ENCODE measurements at places on chromosomes 5 and 9.

DNA sequence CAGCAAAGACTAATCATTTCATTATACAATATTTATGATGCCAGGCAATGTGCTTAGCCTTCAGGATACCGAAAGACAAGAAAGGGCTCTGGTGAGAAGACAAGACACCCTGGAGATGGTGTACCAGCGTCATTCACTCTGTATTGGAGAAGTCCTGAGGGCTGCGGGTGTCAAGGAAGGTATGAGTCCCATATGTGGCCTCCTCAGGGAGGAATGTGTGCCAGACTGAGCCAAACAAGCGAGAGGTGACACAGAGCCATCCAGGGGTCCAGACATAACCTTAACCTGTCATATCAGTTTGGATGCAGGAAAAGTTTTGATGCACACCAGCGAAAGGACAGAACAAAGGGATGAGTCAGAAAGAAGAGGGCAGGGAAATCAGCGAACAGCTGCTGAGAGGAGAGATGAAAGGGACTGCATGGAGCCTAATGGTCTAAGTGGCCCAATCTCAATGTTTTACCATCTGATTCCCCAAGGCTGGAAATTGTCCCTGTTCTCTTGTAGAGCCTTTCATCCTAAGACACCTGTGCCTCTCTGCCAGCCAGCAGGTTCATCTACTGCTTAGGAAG is 38.9 kb downstream of the ADRA1B start:
- DNase-seq, result no peak

- no peak for DNase-seq
Measured at GRCh38 chr5:130109152-130109551, 204.9 kb downstream of the CHSY3 start.

DNA sequence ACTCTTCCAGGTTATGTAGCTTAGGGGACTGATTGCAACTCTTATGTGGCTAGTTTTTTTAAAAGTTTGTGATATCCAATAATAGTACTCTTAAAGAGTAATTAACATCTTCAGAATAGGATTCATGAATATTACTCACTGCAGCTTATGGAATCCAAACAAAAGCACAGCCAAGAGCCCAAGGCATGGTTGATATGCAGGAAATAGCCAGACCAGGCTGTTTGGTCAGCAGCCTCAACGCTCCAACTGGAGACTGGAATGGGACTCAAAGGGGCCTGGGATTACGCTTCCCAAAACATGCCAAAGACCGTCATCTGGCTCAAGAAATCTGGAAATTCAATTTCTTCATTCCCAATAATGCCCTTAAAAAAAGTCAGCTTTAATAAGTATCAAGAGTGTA is 268.6 kb downstream of the SEC61B start:
- DNase-seq, result no peak

DNA sequence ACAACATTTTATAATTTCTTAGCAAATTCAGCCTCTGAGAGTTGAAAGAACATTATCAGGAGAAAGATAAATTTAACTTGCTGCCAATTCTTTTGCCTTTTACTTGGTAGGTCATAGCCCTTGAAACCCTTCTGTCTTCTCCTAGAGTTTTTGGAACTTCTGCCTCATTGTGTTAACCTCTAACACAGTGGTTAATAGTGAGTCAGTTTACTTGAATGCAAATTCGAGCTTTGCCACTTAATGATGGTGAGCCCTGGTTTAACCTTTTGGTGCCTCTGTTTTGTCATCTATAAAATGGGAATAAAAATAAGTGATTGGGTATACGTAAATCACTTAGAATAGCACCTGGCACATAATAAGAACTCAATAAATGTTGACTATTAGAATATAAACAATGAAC is 1.8 kb upstream of the INIP start:
- no peak for DNase-seq

DNA sequence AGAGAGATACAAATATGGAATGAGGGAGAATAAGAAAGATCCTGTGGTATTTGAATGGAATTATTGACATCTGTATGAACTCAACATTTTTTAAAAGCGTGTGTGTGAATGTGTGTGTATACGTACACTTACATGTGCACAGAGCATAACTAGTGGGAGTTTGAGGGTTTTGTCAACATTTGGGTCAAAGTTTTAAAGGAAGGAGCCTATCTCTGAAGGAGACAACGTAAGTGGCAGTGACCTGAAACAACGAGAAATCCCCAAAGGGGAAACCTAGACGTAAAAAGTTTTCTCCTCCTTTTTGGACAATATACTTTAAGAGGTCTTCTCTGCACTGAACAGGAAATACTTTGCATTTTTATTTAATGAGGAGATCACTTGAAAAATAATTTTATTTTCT is 40.2 kb upstream of the DTWD2 start:
- no peak for DNase-seq

DNA sequence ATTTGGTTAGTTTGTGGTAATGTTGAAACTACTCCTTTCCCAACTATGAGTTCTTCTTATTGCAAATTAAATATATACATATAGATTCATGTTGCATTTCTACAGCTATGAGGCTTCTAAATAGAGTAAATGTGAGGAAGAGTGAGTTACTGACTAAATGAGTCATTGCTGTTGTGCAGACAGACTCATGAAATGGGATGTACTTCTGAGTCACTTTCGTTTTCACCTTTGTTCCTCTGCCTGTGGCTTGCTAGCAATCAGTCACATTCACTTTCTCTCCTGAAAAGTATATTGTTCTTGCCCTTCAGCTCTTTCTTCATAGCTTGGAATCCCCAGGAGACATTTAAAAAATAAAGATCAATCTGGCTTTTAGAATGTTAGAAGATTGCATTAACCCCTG is 295.5 kb upstream of the SMC2 start:
- DNase-seq, result no peak

DNA sequence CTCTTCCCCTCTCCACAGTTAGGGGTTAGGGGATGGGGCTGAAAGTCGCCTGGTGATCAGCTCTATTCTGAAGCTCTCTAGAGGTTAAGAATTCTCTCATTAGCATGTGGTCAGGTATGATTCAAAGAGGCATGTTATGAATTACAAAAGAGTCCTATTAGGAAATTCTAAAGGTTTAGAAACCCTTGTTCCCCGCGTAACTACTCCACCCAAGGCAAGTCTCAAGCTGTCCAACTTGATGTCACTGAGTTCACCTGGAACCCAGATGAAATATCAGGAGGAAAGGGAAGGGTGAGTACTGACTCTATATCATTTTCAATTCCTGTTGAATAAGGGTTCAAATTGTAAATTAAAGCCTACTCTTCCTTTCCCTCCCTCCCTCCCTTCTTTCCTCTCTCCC is 18.1 kb upstream of the RNF145 start:
- DNase-seq, result no peak

GRCh38 chr5:103785569-103785968 is 223.0 kb upstream of the NUDT12 start:
- no peak for DNase-seq

DNA sequence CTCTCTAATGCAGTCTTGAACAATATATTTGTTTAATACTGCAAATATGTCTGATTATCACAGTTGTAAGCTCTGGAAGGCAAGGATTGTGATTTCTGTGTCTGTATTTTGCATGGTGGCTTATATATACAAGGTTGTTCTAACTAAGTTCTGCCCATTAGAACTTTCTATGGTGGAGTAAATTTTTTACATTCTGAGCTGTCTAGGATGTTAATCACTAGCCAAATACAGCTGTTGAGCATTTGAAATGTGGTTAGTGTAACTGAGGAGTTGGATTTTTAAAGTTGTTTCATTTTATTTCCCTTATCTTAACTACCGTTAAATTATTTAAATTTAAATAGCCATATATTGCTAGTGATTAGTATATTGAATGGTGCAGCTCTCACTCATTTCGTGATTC is 64.3 kb upstream of the DMRTA1 start:
- DNase-seq, result no peak

DNA sequence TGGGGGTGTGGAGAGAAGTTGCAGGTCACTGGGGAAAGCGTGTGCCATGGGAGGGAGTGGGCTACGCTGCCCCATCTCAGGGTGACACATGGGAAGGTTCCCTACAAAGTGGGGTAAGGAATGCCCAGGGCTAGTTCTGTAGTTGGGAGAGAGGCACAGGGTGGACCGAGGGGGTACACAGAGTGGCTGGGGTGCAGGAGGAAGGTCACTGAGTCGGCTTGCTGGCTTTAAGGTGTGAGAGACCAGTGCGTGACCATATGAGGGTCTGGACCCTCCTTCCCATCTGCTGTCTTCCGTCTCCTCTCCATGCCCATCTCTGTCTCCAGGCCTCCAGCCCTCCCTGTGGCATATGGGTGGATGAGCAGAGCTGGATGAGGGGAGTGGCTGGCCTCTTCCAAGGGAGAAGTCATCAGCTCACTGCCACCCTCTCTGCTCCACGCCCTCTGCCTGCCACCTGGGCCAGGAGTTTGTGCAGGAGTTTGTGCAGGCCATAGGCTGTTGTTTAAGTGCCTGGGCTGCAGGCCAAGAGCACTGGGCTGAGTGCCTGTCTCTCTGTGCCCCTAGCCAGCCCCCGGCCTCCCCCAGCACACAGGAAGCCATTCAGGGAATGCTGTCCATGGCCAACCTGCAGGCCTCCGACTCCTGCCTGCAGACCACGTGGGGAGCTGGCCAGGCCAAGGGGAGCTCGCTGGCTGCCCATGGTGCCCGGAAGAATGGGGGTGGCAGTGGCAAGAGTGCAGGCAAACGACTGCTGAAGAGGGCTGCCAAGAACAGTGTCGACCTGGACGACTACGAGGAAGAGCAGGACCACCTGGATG is 96.8 kb downstream of the PHF2 start:
- no peak for DNase-seq

- no peak for DNase-seq
Measured at GRCh38 chr5:151062405-151063141, 18.3 kb downstream of the TNIP1 start.

GRCh38 chr5:154467655-154468354 is 10.2 kb downstream of the HAND1 start:
- DNase-seq, result no peak

DNA sequence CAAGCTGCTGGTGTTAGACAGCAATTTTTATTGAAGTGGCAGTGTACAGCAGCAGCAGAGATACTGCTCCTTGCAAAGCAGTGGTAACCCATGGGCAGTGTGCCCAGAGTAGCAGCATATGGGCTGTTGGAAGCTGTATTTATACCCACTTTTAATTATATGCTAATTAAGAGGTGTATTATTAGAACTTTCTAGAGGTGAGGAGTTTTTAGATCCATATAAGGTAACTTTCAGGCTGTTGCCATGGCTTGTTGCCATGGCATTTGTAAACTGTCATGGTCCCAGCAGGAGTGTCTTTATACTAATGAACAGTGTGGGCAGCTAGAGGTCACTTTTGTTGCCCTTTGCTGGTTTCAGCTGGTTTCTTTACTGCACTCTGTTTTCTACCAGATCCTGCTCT is 3.7 kb upstream of the PJA2 start:
- no peak for DNase-seq

GRCh38 chr9:16272776-16273175 is 597.7 kb downstream of the BNC2 start:
- no peak for DNase-seq

Data from SIG-M5 (cell line).